ENCODE measurements at places on chromosomes 1 and 21. TPM values are rescaled to one million over a fixed set of nuclear protein-coding genes. Genes with fewer than 3 reads are reported as not detected.

OR2M3 gene
- polyA plus RNA-seq, result not detected

DUSP23 gene
- 295 TPM for polyA plus RNA-seq

DNA sequence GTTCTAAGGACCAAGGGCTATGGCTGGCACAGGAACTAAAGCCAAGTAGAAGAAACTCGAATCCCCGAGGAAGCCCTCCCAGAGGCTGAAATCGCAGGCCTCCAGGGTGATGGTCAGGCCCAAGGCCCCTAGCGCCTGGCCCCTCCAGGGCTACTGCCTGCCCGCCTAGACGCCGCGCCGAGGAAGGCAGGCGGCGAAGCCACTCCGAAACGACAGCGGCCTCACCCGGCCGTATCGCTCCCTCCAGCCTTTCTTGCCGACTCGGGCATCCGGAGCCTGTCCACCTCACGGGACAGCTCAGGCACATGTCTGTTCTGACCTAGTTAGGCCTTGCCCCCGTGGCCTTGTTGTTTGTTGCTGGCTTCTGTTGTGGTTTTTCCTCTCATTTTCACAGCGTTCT is 9.7 kb upstream of the LHX8 start:
- no peaks in the 10 kb centered on the region for H3K36me3 ChIP-seq
- H3K27ac ChIP-seq, result no peak overlapping the region
- no peak overlapping the region for H3K4me3 ChIP-seq
- DNase-seq, result no peak
- peaks cover 52% of the 10 kb centered on the region for H3K27me3 ChIP-seq

- no peaks in the 10 kb centered on the region for H3K36me3 ChIP-seq
- H3K4me1 ChIP-seq, result peaks cover 45% of the 10 kb centered on the region
- DNase-seq, result peak; percentile 90
- H3K27me3 ChIP-seq, result no peaks in the 10 kb centered on the region
- H3K27ac ChIP-seq, result peak overlapping the region; percentile 76
- H3K4me3 ChIP-seq, result no peak overlapping the region
Observed at GRCh38 chr1:58764294-58764978, 19.4 kb downstream of the JUN start.

DNA sequence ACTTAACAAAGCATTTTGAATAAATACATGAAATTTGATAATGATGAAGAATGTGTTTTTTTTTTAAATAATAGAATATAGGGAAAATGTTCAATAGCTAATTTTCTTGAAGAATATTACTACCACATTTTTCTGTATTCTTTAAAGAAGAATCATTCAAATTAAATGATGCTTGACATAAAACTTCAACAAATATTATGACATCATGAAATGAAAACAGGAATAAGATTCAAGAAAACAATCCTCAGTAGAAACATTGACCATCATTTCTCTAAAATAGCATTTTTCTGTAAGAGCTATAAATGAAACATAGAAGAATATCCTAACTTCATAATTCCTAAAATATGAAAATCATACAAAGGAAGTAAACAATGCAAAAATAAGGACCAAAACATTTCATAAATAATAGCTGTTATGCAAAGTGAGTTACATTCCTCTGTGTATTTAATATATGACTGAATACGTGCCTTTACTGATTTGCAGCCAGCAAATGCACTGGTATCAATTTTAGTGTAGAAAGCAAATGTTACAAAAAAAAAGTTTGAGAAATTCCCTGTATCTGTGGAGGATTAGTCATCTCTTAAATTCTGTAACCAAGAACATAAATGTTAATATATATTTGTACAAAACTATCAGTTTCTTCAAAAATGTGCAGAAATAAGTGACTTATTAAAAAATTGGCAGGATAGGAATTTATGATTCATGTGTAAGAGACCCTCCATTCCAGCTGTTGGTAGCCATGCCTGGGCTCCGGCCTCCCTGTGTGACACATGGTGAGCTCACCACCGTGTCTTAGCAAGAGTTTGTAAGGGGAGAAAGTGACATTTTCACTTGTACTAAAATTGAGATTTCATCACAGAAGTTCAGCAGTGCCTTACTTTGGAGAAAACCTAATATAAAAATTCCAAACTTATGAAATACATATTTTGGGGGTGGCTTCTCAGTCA is 15.0 kb upstream of the PTPN14 start:
- DNase-seq, result peak; percentile 67
- H3K4me1 ChIP-seq, result peaks cover 48% of the 10 kb centered on the region
- H3K36me3 ChIP-seq, result no peaks in the 10 kb centered on the region
- H3K27me3 ChIP-seq, result no peaks in the 10 kb centered on the region
- peak overlapping the region; percentile 33 for H3K27ac ChIP-seq
- H3K4me3 ChIP-seq, result no peak overlapping the region

DNA sequence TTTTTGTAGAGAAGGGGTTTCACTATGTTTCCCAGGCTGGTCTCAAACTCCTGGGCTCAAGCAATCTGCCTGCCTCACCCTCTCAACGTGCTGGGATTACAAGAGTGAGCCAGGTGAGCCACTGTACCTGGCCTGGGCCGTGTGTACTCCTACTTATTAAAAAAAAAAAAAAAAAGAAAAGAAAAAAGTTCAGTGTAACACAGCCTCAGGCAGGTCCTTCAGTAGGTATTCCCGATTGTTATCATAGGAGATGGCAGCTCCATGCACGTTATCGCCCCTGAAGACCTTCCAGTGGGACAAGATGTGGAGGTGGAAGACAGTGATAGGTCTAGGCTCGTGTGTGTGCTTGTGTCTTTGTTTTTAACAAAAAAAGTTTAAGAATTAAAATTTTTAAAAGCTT is 3.3 kb downstream of the ECHDC2 start:
- H3K4me3 ChIP-seq, result no peak overlapping the region
- H3K27me3 ChIP-seq, result no peaks in the 10 kb centered on the region
- no peaks in the 10 kb centered on the region for H3K4me1 ChIP-seq
- H3K27ac ChIP-seq, result no peak overlapping the region
- DNase-seq, result no peak

Data from endothelial cell of umbilical vein (primary cell).